NCI-H446 treated with DMSO at 0.1 percent for 48 hours (cell line): ENCODE measurements at places on chromosomes 12 and 14.

DNA sequence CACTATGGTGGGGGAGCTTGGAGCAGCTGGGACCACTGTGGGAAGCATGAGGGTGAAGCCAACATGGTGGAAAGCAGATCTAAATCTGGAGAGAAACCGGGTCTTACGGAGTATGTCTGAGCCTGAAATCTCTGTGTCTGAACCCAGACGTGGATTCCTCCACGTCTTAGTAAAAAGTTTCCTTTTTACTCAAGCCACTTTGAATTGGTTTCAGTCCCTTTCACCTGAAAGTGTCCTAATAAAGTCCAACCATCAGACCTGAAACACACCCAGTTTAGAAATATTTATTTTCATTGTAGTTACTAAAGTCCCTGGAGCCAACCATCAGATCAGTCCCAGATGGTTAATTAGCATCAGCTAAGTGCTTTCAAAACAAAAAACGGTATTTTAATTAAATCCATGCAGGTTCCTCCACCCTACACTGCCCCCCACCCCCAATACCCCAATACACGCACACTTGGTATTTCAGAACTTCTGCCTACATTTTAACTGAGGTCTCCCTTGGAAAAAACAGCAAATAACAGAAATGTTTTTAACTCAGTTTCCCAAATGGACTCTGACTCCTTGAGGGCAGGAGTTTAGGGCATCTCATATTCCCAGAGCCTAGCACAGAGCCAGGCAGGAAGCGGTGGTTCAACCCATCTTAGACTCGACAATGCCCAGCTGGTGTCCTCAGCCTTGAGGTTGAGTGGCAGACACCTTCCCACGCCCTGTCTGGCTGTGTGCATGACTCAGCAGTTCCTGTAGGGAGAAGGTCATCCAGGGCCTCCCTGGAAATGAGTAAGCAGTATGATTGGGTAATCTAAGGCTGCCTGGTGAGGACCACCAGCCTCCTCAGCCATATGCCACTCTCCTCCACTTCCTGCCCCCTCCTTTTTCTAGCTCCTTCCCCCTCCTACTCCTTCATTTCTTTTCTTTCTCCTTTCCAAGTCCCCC, 175.8 kb downstream of the TTC8 start:
- peak; percentile 61 for DNase-seq

GRCh38 chr14:84708865-84709264, 821.1 kb upstream of the FLRT2 start:
- no peak for DNase-seq

DNA sequence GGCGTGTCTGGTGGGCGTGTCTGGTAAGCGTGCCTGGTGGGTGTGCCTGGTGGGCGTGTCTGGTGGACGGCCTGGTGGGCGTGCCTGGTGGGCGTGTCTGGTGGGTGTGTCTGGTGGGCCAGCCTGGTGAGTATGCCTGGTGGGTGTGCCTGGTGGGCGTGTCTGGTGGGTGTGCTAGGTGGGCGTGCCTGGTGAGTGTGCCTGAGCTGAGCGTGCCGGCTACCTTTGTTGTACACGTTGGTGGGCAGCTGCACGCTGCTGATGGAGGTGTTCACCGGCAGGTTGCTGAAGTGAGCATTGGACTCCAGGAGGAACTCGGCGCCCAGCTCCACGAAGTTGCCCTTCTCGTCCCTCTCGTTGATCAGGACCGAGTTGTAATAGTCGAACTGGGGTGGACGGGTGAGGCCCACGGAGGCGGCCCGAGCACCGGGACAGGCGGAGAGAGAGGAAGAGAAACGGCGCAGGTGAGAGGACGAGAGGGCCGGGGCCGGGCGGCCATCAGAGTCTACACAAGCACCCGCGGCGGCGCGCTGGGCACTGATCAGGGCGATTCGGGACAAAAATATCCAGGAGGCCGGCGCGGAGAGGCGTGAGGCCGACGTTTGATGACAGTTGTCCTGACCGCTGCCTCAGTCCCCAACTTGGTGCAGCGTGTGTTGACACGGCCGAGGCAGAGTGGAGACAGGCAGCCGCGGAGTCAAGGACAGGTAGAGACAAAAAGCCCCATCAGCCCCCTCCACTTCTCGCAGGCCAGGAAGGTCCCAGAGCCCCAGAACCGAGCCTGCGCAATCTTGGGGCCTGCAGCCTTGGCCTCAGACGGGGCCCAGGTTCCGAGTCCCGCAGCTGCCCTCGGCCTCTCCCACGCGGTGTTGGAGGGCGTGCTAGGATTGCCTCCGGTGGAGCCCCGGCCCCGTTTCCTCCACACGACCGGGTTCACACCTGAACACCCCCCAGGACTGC, 10.5 kb downstream of the CACNA2D4 start:
- DNase-seq: no peak

GRCh38 chr12:70744178-70744577, 106.9 kb upstream of the PTPRB start:
- DNase-seq: no peak

GRCh38 chr14:84871734-84872133, 658.2 kb upstream of the FLRT2 start:
- no peak for DNase-seq

DNA sequence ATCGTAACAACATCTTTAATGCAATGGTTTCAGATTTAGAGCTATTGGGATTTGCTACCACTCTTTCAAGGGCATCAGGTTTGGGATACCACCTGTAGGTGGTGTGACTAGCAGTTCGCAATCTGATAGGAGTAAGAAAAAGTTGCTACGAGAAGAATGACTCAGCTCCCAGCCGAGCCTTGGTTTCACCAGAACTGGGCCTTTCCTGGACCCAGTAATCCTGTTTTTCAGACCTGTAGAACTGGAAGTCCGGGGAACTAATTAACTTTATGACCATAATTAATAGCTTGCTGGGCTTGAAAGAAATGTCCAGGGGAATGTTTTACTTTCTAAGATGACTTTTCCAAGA, 770 bp downstream of the ABHD4 start:
- no peak for DNase-seq

- DNase-seq: no peak
Measured at GRCh38 chr12:107032266-107032665, 45.3 kb upstream of the MTERF2 start.

- no peak for DNase-seq
Measured at GRCh38 chr14:106694638-106695393, 1168.4 kb downstream of the TMEM121 start.

- no peak for DNase-seq
Measured at GRCh38 chr14:24895243-24895583, 154.7 kb downstream of the STXBP6 start.

GRCh38 chr12:100823963-100824362, 29.4 kb downstream of the ANO4 start:
- DNase-seq: no peak

DNA sequence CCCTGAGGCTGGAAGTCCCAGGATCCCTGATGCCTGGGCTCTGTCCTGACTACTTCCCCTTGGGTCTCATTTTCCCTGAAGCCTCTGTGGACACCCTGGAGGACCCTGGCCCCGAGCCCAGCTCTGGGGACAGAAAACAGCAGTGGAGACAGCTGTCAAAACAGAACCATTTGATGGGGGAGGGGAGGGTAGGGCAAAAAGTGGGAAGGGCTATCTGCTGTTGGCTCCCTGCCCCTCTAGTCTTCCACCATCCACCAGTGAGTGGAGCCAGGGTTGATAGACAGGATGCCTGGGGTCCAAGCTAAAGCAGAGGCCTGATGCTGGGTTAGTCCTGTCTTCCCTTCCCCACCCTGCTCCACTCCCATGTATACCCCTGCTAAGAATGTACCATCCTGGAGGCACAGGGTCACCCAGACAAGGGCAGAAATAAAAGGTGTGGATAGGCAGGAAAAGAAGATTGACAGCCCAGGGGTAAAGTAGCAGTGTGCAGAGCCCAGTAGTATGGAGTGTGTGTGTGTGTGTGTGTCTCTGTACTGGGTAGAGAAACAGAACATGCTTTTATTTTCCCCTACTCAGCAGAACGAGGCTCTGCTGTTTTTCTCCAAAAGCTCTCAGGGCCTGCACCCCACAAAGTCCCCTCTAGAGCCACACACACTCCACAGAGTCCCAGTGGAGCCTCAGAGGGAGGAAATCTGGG, 9.8 kb downstream of the ZNF385A start:
- no peak for DNase-seq

DNA sequence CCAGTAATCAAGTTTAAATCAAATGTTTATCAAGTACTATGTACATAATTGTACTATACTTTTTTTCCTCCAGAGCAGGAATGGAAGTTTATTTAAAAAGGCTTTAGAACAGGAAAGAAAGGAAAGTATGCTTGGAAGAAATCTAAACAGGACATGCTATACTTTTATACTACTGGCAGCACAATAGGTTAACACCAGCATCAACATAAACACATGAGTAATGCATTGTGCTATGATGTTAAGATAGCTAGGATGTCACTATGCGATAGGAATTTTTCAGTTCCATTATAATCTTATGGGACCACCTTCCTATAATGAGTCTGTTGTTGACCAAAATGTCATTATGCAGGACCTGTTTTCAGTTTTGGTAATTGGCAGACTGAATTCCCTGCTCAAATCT, 41.5 kb upstream of the ANKS1B start:
- DNase-seq: no peak

- DNase-seq: no peak
Measured at GRCh38 chr12:58513301-58513834, 406.9 kb downstream of the LRIG3 start.

GRCh38 chr12:94702696-94703095, 52.3 kb upstream of the TMCC3 start:
- DNase-seq: no peak

- no peak for DNase-seq
Measured at GRCh38 chr14:89266754-89267153, 150.3 kb downstream of the FOXN3 start.

GRCh38 chr12:123253641-123254459, 17.8 kb downstream of the CDK2AP1 start:
- DNase-seq: peak; percentile 96

DNA sequence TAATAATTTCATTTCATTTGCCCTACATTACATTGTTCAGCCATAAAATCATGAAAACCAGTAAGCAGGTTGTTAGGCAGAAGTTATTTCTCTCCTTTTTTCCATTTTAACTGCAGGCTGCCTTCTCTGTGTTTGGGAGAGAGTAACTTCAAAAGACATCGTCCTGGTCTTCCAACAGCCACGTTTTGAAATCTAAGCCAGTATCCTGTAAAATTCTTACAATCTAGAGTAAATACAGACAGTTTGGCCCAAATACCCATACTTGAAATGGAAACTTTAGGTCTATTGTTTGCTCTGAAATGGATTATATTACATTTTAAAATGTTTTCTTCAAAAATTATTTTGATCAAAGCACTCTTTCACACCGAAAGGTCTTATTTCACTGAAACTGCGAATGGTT, 66.1 kb upstream of the SLCO1C1 start:
- no peak for DNase-seq

- DNase-seq: no peak
Measured at GRCh38 chr12:90303771-90304170, 595.1 kb upstream of the ATP2B1 start.

GRCh38 chr12:105878964-105879363, 259.8 kb downstream of the NUAK1 start:
- no peak for DNase-seq

- DNase-seq: no peak
Measured at GRCh38 chr12:8680533-8680932, 17.3 kb upstream of the RIMKLB start.

DNA sequence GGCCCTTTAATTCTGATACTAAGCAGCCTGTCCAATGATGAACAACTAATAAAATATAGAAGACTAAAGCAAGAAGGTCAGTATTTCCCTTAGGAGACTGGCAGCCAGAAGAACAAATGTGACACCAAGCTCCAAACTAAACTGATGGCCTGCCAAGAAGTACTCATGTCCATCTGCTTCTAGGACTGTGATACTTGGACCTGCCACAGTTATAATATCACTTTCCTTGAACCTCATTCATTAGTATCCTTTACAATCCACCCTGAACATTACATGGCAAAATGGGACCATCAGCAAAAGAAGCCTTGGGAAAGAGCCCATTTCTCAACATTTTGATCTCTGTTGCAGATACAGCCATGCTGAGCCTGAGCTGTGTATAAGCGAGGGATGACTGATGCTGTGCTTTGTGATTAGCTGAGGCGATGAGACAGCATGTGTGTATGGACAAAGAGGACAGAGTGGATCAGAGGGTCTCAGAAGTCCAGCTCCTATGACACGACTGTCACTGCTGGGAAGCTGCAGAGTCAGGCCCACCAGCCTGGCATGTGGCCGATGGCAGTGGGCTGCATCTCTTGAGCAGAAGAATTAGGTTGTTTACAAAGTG, 73.9 kb downstream of the TGFB3 start:
- DNase-seq: peak; percentile 48

DNA sequence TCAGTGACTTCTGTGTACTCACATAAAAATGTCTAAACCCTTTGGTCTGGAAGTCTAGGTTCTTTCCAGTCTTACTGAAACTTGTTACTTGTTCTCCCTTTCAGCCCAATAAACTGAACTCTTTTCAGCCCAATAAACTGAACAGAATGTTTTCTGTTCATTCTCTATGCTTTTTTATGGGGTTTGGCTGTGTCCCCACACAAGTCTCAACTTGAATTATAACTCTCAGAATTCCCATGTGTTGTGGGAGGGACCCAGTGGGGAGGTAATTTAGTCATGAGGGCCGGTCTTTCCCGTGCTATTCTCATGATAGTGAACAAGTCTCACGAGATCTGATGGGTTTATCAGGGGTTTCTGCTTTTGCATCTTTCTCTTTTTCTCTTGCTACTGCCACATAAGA, 15.0 kb upstream of the NEDD1 start:
- DNase-seq: no peak

DNA sequence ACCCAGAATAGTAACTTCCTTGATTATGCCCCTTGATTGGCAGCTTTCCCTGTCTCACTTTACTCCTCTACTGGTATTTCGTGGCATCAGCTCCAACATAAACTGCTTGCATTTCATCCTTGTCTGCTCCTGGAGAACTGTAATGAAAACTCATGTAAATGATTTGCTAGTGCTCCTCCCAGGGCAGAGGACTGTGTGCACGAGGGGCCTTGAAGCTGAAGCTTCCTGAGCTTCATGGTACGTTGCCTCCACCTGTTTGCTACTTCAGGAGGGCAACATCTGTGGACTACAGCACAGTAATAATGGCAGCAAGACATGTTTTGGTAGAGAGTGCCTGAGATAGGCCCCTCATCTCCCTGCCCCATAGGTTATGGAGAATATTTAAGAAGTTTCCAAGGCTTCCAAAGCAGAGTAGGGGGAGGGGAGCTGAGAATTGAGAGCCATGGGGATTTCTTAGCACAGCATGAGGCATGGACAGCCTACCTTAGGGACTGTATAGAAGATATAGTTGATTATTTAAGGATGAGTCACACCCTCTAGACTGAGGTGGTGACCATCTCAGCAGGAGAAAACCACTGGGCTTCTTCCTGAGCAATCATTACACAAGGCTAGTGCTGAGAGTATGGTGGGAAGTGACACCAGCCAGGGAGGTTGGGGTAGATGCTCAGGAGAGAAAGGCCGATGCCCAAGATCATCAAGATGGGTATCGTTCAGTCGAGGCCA, 29.5 kb downstream of the CCDC198 start:
- no peak for DNase-seq

DNA sequence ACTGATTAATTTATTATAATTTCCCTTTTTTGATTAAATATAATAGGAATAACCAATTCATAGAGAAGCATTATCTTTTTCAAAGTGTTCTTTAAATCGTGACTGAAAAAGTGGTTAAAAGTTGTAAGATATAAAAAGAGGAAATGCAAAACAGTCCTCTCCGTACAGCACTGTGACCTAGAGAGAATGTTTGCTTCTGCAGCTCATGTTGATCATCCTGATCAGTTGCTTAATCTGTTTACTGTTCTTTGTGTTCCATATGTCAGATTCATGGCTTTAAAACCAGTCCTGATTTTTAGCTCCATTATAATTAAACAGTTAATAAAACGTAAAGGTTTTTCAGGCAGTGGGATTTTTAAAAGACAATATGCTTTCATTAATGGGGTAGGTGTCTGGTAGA, 4.7 kb downstream of the TTC8 start:
- DNase-seq: no peak

- DNase-seq: no peak
Measured at GRCh38 chr12:53299101-53299453, 418 bp upstream of the MYG1 start.
